ENCODE measurements at places on chromosomes 5 and 9.

- no peak for DNase-seq
Measured at GRCh38 chr5:151158287-151158661, 695 bp upstream of the ANXA6 start.

DNA sequence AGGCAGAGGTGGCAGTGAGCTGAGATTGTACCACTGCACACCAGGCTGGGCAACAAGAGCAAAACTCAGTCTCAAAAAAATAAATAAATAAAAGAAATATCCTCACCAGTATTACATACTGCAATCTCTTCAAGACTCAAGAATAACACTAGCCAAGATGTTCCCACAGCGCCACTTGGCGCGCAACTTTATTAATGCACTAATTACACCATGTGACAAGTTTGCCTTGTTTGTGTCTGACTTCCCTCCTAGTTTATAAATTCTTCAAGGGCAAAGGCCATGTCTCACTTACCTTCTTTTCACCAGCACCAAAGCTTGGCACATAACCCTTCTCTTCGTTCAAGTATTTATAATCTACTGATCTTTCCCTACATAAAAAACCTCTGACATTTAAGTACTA is 4.8 kb downstream of the SKP1 start:
- DNase-seq = no peak

- no peak for DNase-seq
Measured at GRCh38 chr5:106757672-106758071, 913.1 kb downstream of the EFNA5 start.

DNA sequence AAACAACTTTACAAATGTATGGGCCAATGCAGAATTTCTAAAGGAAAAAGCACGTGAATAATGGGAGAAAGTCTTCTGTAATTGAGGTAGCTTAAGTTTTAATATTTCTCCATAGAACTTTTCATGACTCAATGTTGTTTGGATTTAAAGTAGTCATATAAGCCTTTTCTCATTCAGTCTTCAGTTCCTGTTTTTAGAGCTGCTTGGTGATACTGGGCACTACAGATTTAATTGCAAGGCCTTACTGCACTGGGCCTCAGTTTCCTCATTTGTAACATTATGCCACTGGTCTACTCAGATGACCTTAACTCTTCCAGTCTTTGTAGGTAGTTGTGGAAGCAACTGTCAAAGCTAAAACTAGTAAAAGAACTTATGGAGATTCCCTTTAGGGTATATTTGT is 60.4 kb downstream of the WDR41 start:
- DNase-seq = no peak

- DNase-seq = no peak
Measured at GRCh38 chr5:148633067-148633377, 21.3 kb downstream of the HTR4 start.

GRCh38 chr9:90508940-90509339 is 133.7 kb downstream of the DIRAS2 start:
- no peak for DNase-seq

DNA sequence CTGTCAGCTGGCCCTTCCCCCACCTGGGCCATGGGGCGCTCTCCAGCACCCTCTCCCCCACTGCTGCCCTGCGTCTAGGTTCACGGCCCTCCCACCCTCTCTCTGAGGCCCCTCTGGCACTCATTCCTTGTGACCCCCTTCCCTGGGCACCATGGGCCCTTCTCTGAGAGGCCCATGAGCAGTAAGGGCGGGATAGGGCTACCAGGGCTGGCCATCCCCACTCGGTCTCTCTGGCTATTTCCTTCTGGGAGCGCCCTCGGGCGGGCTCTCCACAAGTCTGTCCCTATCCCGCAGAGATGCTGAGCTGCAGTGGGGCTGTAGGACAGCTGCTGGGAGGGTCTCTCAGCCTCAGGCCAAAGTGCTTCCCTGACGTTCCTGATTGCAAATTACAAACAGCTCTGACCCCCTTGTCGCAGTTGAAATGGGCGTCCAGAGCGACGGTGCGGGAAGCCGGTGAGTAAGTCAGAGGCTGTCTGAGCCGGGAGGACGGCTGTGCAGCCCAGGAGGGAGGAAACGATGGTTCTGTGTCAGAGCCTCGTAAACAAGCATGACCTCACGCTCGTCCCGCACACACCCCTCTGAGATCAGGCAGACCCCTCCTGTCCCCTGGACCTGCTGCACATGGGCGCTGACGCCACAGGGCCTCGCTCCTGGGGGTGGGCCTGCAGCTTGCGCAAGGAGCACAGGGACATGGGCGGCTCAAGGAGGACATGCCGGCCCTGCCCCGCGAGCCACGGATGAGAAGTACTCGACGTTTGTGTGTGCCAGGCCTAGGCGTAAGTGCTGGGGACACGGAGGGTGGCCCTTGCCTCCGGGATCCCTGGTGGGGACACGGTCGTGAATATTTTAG is 36.3 kb upstream of the GFPT2 start:
- no peak for DNase-seq

DNA sequence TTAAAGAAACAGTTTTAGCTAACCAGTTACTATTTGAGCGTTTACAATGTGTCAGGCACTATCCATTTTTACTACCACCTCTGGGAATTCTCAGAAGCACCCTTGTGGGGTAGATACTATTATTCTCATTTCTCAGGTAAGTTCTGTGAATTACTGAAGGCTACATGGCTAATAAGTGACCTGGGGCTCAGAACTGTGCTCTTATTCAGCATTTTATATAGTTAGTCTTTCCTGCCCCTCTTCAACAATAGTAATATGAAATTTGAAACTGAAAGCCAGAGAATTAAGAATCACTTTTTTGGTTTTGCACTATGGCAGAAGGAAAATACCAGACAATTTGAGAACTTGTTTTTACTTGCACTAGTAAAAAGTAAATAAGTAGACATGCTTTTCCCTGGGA is 11.8 kb downstream of the ELL2 start:
- no peak for DNase-seq

DNA sequence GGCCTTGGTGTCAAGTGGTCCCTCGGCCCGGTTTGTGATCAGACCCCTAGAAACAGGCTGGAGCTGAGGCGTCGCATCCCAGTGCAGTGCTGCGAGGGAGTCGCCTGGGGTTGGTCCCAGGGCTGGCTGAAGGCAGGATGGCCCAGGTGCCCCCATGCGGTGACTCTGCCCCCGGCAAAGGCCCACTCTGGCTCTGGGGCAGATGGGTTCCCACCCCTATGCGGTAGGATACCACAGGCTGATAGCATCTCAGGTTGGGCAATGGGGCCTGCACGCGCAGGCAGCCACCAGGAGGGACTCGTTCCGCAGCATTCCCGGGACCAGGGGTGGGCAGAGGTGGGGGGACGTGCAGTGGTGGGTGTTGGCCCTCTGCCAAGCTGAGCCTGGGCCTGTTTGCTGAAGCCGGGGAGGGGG is 86.0 kb downstream of the RXRA start:
- DNase-seq = no peak

DNA sequence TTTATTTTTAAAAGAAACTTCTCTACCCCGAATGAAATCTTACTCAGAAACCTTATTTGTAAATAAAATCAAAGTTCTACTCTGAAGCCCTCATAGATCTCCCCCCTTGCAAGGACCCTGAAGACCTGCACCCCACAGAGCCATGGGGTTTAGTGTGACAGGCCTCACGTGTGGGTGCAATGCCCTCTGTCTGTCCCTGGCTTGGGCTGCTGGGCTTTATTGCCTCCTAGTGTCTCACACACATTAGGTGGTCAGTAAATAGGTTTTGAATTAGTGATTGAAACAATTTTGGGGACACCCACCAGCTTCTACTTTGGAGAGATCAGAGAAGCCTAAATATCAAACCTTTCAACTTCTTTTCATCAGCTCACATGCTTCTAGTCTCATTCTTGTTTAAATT is 403.7 kb downstream of the KDM4C start:
- no peak for DNase-seq

- DNase-seq = no peak
Measured at GRCh38 chr9:137986268-137987099, 108.9 kb downstream of the CACNA1B start.

DNA sequence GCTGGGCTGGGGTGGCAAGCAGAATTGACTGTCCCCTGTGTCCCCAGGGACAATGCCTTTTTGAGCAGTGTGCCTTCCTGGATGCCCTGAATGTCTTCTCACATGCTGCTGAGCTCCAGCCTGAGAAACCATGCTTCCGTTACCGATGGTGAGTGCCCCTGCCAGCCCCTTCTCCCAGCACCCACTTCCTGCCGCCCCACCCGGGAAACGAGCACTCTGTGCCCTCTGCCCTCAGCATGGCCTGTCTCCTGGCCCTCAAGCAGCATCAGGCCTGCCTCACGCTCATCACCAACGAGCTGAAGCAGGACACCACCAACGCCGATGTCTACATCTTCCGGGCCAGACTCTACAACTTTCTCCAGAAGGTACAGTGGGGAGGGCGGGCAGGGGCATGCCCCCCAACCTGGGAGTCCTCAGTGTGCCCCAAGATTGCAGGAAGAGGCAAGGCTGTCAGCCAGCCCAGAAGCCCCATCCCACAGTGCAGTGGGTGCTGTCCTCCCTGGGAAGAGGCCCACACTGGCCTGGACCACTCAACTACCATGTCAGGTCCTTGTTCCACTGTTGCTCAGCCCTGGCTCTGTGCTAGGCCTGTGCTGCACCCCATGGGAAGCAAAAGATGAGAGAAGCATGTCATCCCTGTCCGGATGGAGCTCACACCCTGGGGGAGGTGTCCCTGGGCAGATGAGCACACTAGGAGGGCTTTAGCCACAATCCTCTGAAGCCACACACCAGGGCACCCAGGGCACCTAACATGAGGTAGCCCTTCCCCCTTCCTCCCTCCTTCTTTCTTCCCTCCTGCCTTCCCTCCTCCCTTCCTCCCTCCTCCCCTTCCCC is 4.4 kb downstream of the TTC16 start:
- no peak for DNase-seq

GRCh38 chr5:89471115-89471514 is 588.1 kb upstream of the MEF2C start:
- DNase-seq = no peak

GRCh38 chr5:65100911-65101631 is 332.3 kb downstream of the CWC27 start:
- DNase-seq = peak; percentile 35

GRCh38 chr9:114382699-114383520 is 4.9 kb downstream of the AKNA start:
- no peak for DNase-seq

DNA sequence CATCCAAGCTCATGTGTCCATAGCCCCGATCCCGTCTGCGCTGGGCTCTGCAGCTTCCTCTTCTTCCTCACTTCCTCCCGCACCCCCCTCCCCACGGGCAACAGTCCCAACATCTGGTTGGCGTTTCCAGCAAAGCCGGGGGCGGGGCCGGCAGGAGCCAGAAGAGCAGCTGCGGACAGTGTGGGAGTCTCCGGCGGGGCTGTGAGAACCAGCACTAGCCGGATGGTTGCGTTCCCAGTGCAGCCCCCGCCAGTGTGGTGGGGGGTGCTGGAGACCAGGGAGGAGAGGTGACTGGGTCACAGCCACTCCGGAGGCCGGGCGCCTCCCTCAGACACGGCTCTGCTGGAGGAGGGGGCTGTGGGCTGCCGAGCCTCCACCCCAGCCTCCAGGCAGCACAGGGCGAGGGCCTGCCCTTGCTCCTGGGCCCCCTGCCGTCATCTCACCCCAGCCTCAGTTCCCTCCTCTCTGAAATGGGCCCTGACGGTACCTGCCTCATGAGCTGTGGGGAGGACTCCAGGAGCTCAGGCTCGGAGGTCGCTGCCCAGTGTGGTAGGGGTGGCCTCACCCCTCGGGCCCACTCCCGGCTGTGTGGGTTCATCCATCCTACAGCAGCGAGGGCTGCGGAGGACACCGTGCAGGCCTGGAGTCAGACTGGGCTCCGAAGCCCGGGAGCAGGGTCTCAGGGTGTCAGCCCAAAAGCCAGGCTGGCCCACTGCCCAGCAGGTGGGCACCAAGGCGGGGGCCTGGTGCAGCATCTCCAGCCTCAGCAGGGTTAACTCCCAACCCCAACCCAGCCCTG is 41.5 kb upstream of the NOTCH1 start:
- no peak for DNase-seq

DNA sequence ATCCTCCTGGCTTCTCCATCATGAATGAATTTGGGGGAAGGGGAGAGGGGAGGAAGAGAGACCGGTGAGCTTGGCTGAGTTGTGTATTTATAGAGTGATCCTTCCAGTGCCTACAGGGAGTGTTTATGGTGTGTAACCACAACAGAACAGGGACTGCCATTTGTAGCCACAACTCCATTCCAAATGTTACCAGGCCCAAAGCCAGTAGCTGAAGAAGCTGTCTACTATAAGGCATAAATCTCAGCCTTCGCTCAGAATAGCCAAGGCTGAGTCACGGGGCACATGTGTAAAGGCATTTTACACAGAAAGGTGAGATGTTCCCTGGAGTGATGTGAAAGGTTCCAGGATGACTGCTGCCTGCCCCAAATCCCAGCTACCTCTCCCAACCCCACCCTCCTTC is 2.5 kb downstream of the TMEM252 start:
- DNase-seq = no peak

DNA sequence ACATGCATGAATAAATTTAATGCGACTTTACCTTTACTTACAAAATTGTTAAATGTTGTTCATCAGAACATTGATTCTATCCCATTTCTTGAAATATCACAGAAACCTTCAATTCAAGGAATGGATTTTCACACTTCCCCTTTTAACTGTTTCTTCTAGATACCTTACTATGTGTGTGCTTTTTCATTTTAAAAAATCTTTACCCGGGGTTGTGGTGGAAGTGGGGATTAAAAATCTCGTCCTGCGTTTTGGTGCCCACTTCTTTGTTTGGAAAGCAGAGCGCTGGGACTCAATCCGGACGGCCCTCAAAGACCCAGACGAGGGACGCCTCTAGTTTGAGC is 5.8 kb upstream of the MEF2C start:
- no peak for DNase-seq

DNA sequence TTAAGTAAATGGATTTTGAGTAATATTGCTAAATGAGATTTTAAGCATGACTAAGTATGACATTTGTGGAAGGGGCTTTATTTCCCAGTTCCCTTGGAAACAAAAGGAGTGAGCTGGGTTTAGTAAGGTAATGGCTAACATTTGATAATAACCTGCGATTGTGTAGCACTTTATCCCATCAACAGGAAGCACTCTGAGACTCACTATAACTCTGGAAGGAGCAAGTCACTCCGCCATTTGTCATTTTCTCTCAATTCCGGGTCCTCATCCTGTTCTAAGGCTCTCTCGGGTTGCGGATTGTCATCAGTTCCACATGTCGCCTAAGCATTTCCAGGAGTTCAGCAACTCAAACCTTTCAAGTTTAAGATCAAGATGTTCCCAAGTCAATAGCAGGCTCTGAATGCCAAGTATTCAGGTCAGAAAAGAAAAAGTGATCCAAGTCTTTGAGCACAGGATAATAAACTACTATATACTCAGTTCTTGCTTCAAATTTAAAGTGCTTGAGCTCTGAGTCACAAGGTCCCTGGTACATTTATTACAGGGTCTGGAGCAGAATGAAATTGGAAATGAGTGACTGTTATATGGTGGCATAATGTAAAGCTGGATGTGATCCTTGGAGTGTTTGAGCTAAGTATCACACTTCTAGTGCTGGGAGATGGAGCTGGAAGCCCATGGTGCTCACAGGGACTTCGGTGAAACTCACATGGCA is 39.3 kb downstream of the CAPSL start:
- DNase-seq = no peak

GRCh38 chr5:68641211-68641610 is 425.7 kb downstream of the PIK3R1 start:
- no peak for DNase-seq

Data from progenitor cell of endocrine pancreas (in vitro differentiated cells).